ENCODE measurements at places on chromosomes 4 and X.

DNA sequence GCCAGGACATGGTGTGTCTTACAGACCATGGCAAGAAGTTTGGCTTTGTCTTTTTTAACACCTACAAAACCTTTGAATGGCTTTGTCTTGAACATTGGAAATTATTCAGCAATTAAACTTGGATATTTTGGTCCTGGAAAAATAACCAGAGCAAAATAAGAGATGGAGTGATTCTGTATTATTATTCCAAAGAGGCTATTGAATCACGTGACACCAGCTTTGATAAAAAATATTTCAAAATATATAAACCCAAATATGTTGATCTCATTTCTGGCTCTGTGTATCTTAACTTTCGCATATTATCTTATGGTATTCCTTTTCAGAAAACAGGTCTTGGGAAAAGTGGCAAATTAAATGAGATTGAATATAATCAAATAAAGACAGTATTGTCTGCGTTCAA, 32.6 kb upstream of the GIMD1 start:
- DNase-seq: no peak

DNA sequence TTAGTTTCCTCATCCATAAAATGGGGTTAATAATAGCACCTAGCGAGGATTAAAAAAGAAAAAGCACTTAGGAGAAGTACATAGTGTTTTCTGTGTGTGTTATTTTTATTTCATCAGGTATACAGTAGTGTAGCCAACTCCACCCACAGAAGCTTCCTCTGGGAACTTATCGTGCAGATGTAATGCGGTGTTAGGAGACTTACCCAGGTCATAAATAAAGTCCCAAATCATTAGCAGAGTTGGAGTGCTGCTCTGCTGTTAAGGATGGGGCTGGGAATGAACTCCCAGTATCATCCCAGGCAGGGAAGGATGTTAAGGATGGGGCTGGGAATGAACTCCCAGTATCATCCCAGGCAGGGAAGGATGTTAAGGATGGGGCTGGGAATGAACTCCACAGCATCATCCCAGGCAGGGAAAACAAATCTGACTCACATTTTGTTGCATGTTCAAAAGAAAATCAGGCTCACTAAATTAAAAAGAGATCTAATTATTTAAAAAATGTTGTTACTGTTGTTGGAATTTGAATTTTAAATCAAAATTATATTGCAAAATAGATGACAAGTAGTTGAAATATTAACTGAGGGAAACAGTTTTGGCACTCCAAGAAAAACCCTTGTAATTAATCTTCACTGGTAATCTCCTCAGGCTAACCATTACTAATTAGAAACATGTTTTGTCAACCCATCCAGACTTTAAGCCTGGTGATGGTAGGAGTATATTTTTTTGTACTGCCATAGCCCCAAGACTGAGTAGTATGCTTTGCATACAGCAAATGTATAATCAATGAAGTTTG, 10.2 kb upstream of the SFRP2 start:
- no peak for DNase-seq

GRCh38 chrX:55357236-55357635, 92.5 kb upstream of the PAGE3 start:
- no peak for DNase-seq

GRCh38 chr4:19473569-19473968, 778.1 kb upstream of the SLIT2 start:
- no peak for DNase-seq

- no peak for DNase-seq
Measured at GRCh38 chrX:67614423-67614822, 70.6 kb downstream of the AR start.

DNA sequence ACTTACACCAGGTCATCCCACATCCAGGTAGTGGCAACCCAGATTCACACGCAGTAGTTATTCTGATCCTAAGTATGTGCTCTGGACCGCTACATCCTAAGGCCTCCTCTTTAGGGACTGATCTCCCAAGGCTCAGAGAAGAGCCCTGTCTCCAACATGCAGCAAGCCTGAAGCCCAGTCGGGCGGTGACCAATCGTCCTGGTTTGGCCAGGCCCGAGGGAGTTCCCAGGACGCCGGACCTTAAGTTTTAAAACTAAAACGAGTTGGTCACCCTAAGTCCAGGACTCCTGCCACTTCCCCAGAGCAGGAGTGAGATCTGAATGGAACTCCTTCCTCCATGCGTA, 385 bp downstream of the LYAR start:
- DNase-seq: no peak

DNA sequence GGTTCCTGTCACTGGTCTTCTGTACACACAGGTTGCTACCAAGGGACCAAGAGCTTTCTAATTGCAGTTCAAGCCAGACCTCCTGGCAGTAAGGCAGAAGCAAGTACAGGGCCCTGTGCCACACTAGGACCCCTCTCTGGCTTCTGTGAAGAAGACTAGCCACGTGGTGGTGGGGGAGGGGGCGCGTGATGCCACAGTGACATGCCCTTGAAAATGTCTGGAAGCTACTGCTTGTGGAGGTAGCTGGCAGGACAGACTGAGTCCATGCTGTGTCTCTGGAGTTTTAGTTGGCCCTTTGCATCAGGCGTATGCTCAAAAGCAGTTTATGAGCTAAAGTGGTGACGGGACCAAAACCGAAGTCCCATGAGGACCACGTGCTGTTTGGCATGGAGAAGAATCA, 50.9 kb downstream of the RTL5 start:
- no peak for DNase-seq

DNA sequence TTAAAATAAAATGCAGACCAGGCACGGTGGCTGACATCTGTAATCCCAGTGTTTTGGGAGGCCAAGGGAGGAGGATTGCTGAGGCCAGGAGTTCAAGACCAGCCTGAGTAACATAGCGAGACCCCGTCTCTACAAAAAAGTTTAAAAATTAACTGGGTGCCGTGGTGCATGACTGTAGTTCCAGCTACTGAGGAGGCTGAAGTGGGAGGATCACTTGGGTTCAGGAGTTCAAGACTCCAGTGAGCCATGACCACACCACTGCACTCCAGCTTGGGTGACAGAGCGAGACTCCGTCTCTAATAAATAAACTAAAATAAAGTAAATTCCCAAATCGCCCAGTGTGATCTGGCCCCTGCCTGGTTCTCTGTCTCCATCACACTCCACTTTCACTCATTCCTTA, 43.7 kb downstream of the TENM3 start:
- DNase-seq: no peak

- DNase-seq: no peak
Measured at GRCh38 chrX:2147928-2148327, 352.8 kb downstream of the DHRSX start.

DNA sequence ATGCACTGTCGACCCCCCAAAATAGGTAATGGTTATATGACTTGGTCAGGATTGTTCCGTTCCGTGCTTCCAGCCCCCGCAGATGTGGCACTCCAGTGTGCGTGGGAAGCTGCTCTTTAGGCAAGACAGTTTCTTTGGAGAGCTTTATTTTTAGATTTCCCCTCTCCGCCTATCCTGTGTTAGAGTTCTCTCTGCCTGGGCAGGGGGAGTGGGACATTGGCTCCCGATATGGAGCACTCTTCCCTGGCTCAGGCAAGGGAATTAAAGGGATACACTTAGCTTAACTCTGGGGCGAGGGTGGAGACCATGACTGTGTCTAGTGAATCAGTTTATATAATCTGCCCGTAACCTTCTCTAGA, 36.0 kb downstream of the DLG3 start:
- no peak for DNase-seq

GRCh38 chr4:137934046-137934445, 308.1 kb downstream of the SLC7A11 start:
- DNase-seq: no peak

DNA sequence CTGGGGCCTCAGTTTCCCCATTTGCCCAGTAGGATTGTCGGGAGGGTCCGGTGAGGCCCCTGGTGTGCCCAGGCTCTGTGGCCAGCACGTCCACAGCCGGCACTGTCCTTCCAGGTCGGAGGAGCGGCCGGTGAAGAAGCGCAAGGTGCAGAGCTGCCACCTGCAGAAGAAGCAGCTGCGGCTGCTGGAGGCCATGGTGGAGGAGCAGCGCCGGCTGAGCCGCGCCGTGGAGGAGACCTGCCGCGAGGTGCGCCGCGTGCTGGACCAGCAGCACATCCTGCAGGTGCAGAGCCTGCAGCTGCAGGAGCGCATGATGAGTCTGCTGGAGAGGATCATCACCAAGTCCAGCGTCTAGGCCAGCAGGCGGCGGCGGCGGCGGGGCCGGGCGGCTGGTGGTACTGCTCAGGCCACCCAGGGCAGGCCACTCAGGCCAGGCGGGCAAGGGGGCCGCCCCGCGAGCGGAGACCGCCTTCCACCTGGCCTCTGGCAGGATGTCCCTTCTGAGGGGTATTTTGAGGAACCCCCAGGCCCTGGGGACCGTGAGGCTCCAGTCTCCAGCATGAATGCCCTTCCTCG, 6.7 kb downstream of the MSANTD1 start:
- peak; percentile 8 for DNase-seq

DNA sequence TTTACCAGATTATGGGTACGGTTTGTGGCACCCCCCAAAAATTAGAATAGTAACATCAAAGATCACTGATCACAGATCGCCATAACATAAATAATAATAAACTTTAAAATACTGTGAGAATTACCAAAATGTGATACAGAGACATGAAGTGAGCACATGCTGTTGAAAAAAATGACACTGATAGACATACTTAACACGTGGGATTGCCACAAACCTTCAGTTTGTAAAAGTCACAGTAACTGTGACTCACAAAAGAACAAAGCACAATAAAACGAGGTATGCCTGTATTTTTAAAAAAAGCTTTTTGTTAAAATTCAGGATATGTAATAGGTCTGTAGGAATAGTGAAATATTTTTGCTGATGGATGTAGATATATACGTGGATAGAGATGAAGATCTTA, 93.4 kb downstream of the TET2 start:
- no peak for DNase-seq
